ENCODE measurements at places on chromosomes 2 and 18. TPM values are rescaled to one million over a fixed set of nuclear protein-coding genes. Genes with fewer than 3 reads are reported as not detected.

- no peak for DNase-seq
Observed at GRCh38 chr2:64029116-64029665, 10.0 kb upstream of the VPS54 start.

- DNase-seq, result no peak
Observed at GRCh38 chr2:7379799-7380198, 462.6 kb downstream of the RNF144A start.

DNA sequence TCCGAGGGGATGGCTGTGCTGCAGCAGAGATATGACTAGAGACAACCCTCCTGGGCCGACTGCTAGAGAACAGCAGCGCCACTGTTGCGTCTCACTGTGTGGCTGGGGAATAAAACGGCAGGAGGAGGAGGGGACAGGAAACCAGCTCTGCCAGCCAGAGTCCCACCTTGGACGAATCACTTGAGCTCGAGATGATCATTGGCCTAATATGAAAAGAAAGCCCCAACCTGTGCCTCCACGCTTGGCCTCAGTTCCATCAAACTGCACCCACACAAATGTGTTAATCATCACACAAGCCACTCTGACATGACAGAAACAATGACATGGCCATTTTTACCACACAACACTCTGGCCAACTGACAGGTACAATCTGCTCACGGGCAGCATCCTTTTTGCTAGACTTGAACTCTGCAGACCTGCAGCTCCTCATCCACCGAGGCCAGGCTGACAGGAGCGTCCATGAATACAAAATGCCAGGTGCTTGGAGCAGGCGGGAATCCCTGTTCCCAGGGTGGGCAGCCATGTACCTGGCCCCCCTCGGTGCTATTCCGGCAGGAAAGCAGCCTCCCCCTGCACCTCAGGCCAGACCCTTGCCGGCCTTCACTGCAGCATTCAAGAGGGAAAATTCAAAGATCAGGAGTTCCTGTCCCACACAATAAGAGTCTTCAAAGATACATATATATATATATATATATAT is 52.3 kb downstream of the PARD6G start:
- DNase-seq, result no peak

GRCh38 chr2:178522950-178523595 is 42.8 kb downstream of the PLEKHA3 start:
- DNase-seq, result peak; percentile 88

DNA sequence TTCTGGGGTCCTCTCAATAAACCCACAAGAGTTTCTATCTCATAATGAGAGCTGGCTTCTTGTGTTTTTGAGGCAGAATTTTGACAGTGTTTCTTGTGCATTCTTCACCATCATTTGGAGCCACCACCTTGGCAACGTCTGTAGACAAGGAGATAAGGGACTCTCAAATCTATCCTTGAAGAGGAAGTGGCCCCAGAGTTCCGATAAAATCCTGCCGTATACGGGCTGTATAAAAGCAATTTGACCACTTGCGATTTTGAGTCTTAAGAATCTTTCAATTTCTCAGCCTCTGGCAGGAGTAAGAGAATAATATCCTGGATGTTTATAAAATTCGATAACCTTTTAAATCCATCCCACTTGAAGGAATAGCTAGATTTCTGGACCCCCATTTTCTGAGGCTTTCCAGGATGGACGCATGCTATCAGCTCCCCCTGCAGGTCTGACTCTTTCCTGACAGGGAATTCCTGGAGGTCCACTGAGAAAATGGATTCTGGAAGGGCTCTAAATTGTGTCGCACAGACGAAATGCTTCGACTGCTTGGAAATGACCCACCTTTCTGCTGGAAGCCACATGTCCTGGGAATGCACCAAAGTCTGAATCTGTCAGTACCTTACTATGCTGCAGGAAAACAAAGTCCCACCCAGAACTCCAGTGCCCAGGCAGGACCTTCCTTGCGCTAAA is 54.1 kb downstream of the E2F6 start:
- no peak for DNase-seq

- DNase-seq, result no peak
Observed at GRCh38 chr2:169999054-169999453, 171.8 kb downstream of the UBR3 start.

DNA sequence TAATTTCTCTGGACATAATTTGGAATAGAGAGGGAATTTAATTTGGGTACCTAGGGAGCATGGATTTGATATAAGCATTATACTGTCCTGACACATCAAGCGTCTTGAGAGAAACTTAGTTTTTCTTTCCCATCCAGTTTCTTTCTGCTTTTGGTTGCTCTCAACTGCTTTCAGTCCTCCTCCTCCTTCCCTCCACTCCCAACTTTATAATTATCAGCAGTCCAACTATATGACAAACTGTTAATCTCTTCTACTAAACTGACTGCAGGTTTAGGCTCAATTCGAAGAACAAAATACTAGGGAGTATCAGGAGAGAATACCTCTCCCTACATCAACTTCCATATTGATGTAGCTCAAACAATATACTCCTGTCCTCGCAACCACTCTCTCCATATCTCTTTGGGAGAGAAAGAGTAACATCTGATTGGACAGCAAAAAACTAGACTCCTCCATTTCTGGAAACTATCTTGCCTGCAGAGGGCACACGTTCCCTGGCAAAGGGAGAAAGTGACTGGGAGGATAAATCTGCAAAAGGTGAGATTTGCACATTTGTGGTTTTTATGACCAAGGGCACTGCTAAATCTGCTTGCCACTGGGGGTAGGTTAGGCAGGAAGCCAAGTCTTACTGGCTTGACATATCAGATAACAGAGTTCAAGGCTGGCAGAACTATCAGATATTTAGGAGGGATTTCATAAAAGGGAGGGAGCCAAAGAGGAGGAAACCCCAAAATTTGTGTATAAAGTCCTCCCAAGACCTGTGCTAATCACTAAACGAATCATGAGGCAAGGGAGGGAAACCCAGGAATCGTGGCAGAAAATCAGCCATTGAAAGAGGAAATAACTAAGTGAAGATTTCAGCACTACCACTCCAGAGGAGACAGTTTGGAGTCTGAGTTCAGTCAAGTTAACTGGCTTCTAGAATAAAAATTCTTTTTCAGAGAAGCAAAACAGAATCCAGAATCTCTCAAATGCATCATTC is 40.0 kb downstream of the ICA1L start:
- DNase-seq, result no peak

The SPAG16 gene
- 11.1 TPM for total RNA-seq

The TUBA3E gene
- total RNA-seq, result not detected

The C18orf54 gene
- 4.2 TPM for total RNA-seq

Measured in left lung (tissue), 14 donors.